Activated CD8-positive, alpha-beta memory T cell treated with anti-CD3 and anti-CD28 coated beads for 24 hours (primary cell): ENCODE measurements at places on chromosomes 6 and 20.
A peak's percentile ranks its signal among the peaks of the same experiment; 100 is the strongest.

- no peak for DNase-seq
Measured at GRCh38 chr20:17026346-17026745, 200.5 kb upstream of the PCSK2 start.

DNA sequence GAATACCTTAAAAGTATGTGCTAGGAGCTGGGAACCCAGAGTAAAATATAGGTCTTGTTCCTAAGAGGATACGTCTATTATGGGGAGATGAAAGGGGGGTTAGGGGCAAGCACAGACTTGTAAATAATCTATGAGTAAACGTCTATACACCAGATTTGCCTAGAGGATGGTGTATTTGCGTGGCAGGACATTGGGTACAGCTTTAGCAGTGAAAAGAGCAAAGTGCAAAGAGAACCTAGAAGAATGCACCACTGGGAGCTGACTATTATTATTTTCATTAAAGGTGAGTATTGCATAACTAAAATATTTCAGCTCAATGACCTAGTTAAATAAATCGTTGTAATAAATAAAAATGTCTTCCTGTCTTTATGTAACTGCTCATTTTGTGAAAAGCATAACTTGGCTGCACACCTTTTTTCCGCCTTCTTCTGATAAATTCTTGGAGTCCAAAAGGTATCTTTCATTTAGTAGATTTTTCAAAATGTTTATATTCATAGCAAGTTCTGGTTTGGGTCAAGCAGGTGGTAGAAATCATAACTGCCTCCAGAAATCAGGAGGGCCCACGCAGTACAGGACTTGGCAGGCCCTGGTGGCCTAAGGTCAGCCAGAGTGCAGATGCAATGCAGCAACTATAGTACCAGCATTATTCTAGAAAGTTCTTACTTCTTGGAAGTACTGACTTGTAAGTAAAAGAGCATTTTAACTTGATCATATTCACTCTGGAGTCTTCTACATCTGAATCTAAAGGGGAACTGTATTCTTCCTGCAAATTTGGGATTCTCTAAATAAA, 357.2 kb downstream of the PLCB1 start:
- DNase-seq: no peak

DNA sequence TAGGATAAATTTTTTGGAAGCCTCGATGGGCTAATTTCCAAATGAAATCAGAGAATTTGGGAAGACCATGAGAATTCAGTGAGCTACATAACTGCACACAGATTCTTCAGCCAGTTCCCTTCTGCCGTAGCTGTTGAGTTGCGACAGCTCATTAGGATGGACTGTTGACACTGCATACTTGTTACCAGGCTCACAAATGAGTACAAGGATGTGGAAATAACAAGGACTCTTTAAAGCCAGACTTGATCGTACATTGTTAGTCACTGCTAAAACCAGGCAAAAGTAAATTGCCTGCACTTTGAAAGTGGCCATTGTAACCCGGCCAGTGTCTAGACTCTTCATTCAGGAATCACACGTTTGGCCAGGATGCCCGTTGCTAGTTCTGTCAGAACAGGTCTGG, 37.0 kb downstream of the NDUFAF5 start:
- DNase-seq: no peak

DNA sequence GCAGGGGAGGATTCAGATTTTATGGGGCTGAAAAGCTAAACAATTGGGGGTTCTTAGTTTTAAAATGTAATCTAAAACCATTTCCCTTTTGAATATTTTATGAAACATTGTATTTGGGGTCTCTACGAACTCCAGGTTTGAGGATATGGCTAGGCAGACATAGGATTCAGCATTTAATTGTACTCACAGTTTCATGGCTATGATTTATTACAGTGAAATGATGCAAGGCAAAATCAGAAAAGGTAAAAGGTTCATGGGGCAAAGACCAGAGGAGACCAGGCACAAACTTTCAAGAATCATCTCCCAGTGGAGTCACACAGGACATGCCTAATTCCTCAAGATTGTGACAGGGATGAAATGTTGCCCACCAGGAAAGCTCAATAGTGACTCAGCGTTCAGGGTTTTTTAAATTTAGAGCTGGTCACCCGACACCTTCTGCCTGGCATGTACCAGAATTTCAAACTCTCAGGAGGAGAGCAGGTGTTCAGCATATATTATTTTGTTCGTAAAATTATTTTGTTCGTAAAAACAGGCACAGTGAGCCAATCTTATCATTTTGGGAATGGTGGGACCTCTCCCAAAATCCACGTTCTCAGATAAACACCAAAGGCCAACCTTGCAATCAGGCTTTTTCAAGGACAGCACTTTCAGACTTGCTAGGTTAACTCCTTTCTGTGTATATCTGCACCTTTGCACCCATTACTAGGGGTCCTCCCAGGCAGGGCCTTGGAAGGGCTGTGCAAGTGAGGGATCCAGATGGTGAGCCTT, 270.3 kb downstream of the NKAIN2 start:
- no peak for DNase-seq

GRCh38 chr6:35049900-35050756, 91.0 kb downstream of the TCP11 start:
- DNase-seq: no peak

- no peak for DNase-seq
Measured at GRCh38 chr6:106617302-106617701, 12.0 kb downstream of the RTN4IP1 start.

DNA sequence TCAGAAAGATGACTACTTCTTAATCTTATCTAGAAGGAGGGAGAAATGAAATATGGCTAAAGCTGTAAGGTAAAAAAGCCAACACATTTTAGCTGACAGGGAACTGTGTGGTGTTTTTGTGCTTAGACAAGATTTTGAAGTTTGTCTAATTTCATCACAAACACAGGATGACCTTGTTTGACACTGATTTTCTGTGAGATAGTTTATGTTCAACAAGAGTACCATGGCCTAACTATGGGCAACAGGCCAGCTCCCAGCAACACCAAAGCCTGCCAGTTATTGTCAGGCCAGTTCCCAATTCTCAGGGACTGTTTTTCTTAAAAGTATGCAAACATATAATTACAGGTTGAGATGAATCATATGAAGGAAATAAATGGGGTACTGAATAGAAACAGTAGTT, 5.5 kb upstream of the ABCF1 start:
- DNase-seq: no peak

DNA sequence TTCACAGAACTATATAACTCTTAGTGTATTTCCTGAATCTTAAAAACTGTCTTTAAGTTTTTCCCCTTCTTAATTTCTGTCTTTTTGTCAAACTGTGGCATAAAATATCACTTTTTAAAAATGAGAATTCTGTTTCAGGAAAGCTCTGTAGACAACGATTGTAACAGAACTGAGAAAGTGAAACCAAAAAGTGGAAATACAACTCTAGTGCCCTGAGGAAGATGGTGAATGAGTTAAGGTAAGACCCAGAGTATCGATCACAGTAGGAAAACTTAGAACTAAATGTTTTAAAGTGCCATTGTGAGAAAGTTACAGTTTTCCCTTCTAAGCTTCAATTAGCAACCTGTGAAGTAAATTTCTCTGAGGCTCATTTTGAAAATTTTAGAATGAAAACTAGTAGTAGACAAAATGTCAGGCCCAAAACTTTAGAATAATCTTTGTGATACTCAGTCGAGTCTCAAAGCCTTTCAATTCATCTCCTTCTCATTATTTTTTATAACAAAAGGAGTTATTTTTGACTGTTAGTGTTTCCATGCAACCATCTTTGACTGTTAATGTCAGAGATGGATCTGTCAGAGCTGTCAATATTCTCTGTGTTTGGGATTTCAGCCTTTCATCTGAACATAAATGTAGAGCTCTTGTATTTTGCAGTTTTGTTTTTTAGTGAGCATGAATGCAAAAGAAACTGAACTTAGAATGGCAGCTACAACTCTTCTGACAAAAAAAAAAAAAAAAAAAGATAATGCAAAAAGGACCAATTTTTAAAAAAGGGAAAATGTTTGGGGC, 19.0 kb upstream of the TRDN start:
- no peak for DNase-seq

GRCh38 chr6:168165891-168166290, 86.9 kb upstream of the FRMD1 start:
- DNase-seq: peak; percentile 32

- no peak for DNase-seq
Measured at GRCh38 chr20:40714916-40715315, 25.9 kb upstream of the MAFB start.

GRCh38 chr20:35462351-35462750, 7.0 kb downstream of the CEP250 start:
- DNase-seq: no peak

DNA sequence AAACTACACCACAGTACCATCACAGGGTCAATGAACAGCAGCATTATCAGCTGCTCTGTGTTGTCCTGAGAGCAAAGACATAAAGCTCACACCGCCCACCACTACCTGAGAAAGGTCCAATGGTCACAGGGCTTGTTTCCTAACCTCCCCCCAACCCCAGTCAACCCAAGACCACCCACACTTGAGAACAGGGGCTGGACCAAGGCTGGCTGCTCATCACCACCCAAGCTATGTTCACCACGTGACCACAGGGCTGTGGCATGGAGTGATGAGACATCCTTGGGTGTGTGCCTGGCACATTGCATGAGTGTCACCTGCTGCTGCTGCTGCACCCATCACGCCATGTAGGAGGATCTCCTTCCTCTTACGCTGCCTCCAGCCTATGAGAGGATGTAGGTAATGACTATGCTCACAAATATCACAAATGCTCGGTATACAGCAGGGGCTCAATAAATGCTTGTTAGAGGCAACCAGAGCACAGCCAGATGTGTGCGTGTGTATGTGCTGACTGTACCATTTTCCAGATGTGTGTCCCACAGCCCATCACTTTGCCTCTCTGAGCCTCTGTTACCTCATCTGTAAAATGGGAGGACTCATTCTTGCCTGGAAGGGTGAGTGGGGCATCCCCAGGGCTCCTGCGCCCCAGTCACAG, 23.3 kb upstream of the SIRPA start:
- no peak for DNase-seq

GRCh38 chr20:20448881-20449280, 81.0 kb downstream of the INSM1 start:
- DNase-seq: no peak

GRCh38 chr6:143549221-143549948, 37.9 kb upstream of the FUCA2 start:
- DNase-seq: no peak

DNA sequence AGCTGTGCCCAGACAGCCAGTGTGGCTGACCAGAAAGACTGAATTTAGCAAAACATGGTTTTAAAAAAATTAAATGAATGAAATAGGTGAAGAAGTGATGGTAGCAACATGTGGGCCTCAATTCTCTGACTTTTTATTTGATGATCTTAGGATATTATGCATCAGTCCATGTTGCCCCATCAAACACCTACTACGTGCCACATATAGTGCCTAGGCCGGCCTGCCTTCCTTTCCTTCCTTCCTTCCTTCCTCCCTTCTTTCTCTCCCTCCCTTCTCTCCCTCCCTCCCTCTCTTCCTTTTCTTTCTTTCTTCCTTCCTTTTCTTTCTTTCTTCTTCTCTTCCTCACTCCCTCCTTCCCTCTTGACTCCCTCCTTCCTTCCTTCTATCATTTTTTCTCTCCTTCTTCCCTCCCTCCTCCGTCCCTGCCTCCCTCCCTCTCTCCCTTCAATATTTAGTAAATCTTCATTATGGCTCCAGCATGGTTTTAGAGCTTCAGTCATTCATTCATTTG, 209.8 kb downstream of the TSHZ2 start:
- no peak for DNase-seq

DNA sequence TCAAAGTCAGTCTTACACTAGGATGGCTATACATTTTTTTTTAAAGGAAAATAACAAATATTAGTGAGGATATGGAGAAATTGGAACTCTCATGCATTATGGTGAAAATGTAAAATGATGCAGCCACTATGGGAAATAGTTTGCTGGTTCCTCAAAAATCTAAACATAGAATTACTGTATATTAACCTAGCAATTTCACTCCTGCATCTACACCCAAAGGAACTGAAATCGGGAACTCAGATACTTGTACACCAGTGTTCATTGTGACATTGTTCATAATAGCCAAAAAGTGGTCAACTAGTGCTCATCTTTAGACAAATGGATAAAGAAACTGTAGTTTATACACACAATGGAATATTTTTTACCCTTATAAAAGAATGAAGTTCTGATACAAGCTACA, 110.7 kb downstream of the UTRN start:
- DNase-seq: no peak

- no peak for DNase-seq
Measured at GRCh38 chr20:47574616-47575364, 73.1 kb downstream of the NCOA3 start.

DNA sequence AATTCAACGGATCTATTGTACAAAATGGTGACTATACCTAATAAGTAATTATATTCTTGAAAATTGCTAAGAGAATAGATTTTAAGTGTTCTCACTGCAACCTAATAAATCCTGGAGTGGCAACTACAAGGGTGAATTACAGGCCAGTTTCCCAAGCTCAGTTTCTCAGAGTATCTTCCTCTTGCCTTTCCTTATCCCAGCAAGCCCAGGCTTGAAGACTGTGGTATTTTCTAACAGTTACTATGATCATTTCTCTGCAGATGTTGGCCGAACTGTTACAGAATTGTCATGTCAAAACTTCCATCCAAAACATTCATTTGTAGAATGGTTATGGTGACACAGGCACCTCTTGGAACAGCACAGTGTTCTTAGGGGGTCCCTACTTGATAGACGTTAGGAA, 138.1 kb upstream of the PTCHD4 start:
- no peak for DNase-seq

DNA sequence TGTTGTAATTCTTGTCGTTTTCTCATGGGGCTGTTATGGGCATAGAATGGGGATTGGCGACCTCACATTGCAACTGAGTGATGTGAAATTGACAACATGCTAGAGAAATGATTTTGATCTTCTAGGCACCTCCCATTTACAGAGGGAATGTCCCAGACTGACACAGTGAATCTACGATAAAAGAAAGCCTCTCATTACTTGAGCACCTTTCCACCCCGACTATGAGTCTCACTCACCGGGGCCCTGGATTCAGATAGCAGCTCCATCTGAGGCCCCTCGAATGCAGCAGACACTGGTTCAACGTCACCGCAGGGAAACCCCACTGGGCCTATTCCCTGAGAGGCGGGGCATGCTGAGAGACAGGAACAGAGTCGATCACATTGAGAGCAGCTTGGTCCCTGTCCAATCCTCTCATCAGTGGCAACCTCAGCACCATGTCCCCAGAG, 49.1 kb downstream of the NFATC2 start:
- DNase-seq: no peak

GRCh38 chr6:168159506-168159905, 80.5 kb upstream of the FRMD1 start:
- DNase-seq: no peak
